ENCODE measurements at places on chromosomes 16 and 17. TPM values are rescaled to one million over a fixed set of nuclear protein-coding genes. Genes with fewer than 3 reads are reported as not detected.

DNA sequence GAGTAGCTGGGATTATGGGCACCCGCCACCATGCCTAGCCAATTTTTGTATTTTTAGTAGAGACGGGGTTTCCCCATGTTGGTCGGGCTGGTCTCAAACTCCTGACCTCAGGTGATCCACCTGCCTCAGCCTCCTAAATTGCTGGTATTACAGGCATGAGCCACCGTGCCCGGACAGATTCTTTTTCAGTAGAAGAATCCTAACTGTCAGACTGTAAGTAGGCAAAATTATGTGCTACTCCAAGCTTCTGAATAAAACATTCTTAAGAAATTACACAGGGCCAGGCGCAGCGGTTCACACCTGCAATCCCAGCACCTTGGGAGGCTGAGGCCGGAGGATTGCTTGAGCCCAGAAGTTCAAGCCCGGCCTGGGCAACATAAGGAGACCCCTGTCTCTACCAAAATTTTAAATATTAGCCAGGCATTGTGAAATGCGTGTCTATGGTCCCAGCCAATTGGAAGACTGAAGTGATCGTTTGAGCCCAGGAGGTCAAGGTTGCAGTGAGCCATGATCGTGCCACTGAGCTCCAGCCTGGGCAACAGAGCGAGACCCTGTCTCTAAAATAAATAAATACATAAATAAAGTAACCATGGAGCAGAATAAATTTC, 66.7 kb upstream of the KIFC3 start:
- no peak for DNase-seq

DNA sequence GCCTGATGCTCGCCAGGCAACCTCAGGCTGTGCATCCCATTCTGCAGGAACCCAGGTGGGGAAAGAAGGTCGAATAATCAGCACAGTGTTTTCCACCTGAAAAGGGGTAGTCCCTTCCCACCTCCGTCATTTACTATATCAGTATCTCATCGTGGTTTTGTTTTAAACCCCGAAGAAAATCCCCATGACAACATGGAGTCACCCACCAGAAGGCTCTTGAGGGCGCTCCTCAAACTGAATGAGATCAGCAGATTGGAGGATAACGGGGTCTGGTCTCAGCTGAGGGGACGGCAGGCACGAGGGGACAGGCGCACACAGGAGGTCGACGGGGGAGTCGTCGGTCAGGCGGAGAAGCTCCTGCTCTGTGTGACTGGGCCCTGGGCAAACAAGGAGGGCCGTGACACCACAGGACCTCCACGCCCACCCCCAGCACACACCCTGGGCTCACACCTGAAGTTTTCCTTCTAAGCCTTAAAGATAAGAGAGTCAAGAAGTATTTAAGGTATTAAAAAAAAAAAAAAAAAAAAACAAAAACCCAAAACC, 44.2 kb downstream of the MARF1 start:
- no peak for DNase-seq

PRSS36 gene
- 1.1 TPM for polyA plus RNA-seq

- peak; percentile 75 for DNase-seq
Observed at GRCh38 chr17:80063830-80064585, 27.6 kb downstream of the CCDC40 start.

KRTAP9-8 gene
- polyA plus RNA-seq = not detected

GRCh38 chr17:61451538-61452300, 503 bp upstream of the TBX4 start:
- DNase-seq = no peak

KRTAP2-3 gene
- polyA plus RNA-seq = not detected

- no peak for DNase-seq
Observed at GRCh38 chr16:50909831-50910735, 168.2 kb downstream of the CYLD start.

GRCh38 chr17:28331891-28332420, 3.3 kb downstream of the IFT20 start:
- DNase-seq = no peak

GRCh38 chr16:17307504-17307903, 163.3 kb downstream of the XYLT1 start:
- DNase-seq = no peak

- no peak for DNase-seq
Observed at GRCh38 chr16:58243528-58244004, 45.7 kb upstream of the CSNK2A2 start.

GRCh38 chr16:84982434-84982833, 28.9 kb downstream of the ZDHHC7 start:
- DNase-seq = no peak

RNF227 gene
- 1.5 TPM for polyA plus RNA-seq

DNA sequence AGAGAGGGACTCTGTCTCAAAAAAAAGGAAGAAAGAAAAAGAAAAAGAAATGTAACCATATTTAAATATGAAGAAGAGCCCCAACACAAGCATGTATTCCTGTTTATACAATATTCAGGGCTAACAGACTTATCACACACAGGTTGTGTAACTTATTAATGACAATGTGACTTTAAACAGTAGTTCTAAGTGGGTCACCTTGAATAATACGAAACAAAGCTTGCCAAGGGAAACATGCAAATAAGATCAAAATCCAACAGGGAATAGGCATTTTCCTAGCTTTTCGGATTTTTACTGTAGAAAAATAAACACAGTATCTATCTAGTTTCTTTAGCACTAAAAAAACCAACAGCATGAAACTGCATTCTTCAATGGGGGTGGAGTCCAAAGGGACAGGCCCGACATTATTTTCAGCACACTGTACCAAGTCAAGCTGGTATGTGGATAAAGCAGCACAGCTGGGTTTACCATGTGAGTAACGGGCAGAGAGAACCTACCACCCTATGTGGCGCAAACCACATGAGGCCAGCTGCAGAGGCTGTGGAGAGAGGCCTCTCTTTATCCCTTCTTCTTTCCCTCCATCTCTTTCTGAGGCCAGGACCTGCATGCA, 45.3 kb downstream of the TOM1L2 start:
- no peak for DNase-seq

TBC1D3K gene
- not detected for polyA plus RNA-seq

Measured in right cardiac atrium (tissue), 5 donors.